ENCODE measurements at places on chromosomes 3 and 15.
A peak's percentile ranks its signal among the peaks of the same experiment; 100 is the strongest.

DNA sequence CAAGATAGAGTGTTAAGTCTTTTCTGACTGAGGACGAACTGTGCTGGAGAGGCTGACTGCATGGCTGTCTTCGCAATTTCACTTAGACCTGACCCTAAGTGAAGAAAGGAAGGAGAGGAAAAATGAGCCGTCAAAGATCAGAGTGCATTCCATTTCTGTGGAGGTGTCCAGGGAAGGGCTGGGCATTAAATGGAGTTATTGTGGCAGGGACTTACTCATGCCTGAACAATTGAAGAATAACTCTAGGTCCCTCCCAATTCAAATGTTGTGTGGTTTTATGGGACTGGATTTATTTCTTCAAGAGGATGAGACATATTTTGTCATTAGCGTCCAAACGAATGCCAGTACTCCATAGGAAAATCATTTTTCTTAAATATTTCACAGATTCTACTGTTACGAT, 187.3 kb upstream of the CFAP20DC start:
- DNase-seq = no peak

DNA sequence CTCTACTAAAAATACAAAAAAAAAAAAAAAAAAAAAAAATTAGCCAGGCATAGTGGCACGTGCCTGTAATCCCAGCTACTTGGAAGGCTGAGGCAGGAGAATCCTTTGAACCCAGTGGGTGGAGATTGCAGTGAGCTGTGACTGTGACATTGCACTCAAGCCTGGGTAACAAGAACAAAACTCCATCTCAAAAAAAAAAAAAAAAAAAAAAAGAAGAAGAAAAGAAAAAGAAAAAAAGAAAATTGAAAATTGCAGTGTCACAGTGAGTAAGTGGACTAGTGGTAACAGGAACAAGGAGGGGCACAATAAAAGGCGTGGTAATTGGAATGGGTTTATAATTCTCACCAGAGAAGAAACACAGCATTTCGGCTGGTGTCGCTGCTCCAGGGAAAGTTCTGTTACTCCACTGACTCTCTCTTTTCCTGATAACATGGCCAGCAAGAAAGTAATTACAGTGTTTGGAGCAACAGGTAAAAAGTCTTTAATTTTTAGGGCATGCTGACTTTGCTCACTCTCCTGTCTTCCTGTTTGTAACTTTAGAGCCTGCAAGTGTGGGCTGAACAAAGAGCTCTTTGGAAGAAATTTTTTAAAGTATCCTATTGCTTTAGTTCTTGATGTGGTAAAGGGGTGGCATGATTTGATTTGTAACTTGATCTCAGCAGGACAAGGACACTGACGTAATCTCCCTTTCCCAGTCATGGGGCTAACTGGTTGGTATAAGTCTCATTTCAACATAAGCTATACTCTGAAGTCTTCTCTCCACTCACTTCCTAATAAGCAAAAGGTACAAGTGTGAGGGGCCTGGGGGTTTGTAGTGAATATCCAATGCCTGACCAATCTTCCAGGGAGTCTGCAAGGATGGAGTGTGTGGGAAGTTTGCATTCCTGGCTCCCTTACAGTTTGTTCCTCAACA, 22.1 kb upstream of the TRA2B start:
- DNase-seq = peak; percentile 46

DNA sequence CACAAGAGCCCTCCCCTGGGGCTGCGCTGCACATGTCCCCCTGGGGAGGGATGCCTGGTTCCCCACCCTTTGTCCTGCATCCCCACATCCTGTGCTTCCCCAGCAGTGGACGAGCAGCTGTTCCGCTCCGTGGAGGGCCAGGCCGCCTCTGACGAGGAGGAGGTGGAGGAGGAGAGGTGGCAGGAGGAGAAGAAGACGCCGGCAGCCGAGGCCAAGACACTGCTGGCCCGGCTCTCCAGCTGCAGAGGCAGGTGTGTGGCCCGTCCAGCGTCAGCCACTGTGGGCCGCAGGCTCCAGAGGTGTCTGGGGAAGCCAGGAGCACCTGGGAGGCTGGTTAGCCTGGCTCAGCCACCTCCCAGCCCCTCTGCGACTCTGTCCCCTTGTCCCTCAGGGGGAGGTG, 27.9 kb upstream of the GP9 start:
- no peak for DNase-seq

GRCh38 chr3:42719002-42719401, 16.4 kb upstream of the HHATL start:
- no peak for DNase-seq

DNA sequence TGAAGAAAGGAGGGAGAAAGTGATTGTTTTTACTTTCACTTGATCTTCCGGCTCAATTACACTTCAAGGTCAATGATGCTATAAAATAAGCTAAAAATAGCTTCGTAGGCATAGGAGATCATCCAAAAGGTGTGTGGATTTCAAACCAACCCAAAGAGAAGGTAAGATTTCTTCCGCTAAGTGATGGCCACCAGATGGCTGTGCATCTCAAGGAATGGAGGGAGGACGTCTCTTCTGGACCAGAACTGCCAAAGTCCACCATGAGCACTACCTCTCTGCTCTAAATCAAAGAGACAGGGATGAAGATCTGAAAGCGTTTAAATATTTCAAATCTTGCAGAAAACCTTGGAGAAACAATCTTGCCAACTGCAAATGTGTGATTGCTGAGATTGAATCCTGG, 199.1 kb upstream of the ZPLD1 start:
- peak; percentile 22 for DNase-seq

GRCh38 chr15:92822216-92823144, 77.6 kb upstream of the CHD2 start:
- DNase-seq = no peak

DNA sequence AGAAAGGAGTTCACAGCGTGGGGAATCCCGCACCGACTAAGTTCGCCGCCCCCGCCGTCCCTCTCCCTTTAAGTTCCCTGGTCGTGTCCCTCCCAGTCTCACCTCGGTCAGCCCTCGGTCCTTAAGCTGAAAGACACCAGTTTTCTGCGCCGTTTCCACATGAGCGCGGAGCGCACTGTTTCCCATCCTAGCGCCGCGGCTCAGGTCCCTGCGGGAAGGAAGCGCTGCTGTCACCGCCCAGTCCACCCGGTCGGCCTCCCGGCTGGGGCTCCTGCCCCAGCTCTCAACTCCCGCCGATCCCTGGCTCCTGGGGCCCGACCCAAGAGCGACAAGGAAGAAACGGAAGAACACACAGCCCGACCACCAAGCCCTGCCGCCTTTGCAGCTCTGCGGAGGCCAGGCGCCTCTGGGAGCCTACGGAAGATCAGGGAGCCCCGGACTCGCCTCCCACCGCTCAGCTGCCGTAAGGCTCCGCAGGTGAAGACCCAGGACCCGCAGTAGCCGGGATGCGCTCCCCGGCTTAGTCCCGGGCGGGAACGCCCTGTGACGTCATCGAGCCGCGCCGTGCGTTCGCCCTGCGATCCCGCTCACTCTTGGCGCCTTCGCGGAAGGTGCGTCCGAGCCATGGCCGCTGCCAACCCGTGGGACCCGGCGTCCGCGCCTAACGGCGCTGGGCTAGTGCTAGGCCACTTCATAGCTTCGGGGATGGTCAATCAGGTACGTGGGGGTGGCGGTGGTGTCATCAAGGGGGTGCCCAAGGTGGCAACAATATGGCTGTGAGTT, at the start of the genes HAUS2 and LRRC57:
TSS of gene HAUS2 (plus strand) at position 590 of the 783 bp plus-strand sequence. CDS start at position 625, 35 bp downstream.
TSS of gene LRRC57 (minus strand) at position 545 of the 783 bp plus-strand sequence. CDS start at position 186, 359 bp downstream.
- peak; percentile 50 for DNase-seq

DNA sequence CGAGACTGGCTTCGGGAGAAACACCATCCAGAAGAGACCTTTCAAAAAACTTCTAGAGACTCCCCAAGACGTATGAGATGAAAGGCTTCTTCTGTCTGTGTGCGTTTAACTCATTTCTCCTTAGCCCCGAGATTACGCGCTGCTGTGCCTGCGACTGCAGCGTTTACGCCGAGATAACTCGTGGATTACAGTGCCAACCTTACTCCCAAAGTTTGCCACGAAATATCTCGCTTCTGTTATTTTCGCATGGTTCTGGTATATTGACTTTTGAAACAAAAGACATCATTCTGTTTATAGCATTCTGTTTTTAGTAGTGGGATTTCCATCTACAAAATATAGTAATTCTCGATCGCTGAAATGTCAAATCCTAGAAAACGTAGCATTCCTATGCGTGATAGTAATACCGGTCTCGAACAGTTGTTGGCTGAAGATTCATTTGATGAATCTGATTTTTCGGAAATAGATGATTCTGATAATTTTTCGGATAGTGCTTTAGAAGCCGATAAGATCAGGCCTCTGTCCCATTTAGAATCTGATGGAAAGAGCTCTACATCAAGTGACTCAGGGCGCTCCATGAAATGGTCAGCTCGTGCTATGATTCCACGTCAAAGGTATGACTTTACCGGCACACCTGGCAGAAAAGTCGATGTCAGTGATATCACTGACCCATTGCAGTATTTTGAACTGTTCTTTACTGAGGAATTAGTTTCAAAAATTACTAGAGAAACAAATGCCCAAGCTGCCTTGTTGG, 467 bp downstream of the PGBD4 start:
- no peak for DNase-seq

DNA sequence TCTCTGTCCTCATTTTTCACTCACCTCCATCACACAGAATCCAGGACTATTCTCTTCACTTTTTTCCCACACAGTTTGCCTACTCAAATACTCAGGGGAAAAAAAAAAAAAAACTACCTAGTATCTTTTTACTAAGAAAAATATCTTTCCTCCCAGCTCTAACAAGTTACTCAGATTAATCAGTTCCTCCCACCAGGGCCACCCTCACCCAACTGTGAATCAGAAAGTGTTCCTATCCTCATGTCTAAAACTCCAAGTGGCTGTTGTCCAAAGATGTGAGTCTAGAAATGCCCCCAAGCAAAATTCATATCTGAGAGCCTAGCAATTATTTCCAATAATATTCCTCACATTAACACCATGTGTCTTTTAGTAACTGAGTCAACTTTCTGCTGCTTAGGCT, 268.0 kb downstream of the ERC2 start:
- no peak for DNase-seq
